ENCODE measurements at places on chromosomes 2 and 18.
A peak's percentile ranks its signal among the peaks of the same experiment; 100 is the strongest.

GRCh38 chr2:207869784-207870778 is 100.4 kb upstream of the FZD5 start:
- no peak for DNase-seq

- no peak for DNase-seq
Measured at GRCh38 chr18:3367491-3368091, 82.4 kb upstream of the TGIF1 start.

DNA sequence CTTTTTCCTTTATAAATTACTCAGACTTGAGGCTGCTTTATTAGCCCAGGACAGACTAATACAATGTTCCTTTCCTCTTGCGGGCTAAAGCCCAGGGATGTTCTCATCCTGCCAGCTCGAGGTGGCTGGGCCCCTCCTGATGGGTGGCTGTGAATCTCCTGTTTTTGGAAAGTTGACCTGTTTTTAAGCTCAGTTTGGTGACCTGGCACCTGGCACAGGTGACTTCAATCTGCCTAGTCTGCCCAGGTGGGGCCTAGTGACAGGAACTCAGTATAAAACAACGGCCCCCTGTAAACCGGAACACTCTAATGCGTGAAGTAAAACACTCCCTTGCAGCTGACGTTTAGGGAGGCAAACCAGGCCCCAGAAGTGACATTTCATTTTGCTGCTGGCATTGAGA is 92.7 kb upstream of the SNTG2 start:
- DNase-seq, result peak; percentile 51

DNA sequence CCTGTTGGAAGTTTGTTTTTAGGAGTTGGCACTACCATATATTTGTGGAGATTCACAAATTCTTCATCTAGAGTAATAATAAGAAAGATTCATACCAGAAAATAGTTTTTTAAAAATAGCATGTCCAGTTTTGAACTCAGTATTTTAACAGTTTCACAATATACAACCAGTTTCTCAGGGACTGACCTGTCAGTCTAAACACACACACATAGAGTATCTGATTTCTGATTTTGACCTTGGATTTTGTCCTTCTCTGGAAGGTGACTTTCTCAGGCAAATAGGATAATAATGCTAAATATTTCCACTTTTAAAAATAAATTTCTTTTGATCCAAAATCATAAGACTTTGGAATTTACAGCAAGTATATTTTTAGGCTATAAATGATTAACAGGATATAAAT is 32.0 kb downstream of the MFSD6 start:
- no peak for DNase-seq
